ENCODE measurements at places on chromosomes 6 and 20. TPM values are rescaled to one million over a fixed set of nuclear protein-coding genes. Genes with fewer than 3 reads are reported as not detected.

DNA sequence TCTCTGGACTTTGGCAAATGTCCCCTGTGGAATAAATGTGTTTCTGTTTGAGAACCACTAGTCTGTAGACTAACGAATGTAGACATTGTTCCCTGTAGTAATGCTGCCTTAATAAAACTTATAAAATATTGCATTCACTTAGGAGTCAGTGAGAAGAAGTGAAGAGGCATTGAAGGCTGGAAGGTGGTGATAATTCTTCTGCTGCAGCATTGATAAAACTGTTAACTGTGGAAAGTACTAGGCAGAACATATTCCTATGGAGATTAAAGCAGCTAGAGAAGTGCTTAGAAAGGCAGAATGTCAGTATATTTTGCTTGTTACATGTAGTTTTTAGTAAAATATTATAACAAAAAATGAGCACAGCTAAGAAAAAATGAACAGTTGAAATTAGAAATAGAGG lies 4.8 kb downstream of the PGK2 start:
- H3K4me3 ChIP-seq: no peak overlapping the region
- H3K36me3 ChIP-seq: no peaks in the 10 kb centered on the region
- DNase-seq: no peak
- no peaks in the 10 kb centered on the region for H3K27me3 ChIP-seq

DNA sequence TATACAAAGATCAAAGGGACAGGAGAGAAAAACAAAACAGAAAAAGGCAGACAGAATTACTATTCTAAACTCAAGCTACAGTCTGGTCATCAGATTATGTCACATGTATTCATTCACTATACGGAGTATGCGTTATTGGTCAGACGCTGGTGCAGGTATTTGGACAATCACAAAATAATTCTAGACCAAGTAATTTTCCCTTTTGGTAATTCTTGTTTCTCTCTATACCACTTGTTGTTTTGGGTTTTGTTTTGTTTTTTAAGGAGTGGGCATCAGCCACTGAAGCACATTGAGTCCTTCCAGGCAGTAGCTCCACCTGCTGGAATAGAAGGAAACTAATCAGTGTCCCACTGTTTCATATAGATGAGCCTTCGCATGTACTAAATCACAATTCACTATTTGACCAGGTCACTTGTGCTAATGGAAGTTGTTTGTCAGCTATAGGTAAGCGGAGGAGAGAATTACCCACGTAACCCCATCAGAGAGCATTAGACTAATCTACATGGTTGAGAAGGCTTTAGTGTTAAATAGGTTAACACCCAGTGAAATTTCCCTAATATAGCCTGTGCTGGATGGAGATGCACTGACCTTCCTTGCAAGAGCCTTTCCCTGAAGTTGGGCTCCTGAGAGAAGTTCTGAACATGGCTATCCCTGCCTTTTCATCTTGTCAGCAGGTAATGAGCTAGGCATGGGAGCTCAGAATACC lies 77.9 kb downstream of the TNFAIP3 start:
- H3K4me1 ChIP-seq: peaks cover 12% of the 10 kb centered on the region
- DNase-seq: no peak
- H3K4me3 ChIP-seq: no peak overlapping the region
- no peaks in the 10 kb centered on the region for H3K36me3 ChIP-seq
- H3K27ac ChIP-seq: no peak overlapping the region

GRCh38 chr6:21082091-21082490 lies 511.5 kb upstream of the SOX4 start:
- H3K27me3 ChIP-seq: no peaks in the 10 kb centered on the region
- no peaks in the 10 kb centered on the region for H3K36me3 ChIP-seq
- no peak for DNase-seq
- no peak overlapping the region for H3K4me3 ChIP-seq
- H3K27ac ChIP-seq: no peak overlapping the region

- H3K4me1 ChIP-seq: peaks cover 55% of the 10 kb centered on the region
- no peaks in the 10 kb centered on the region for H3K27me3 ChIP-seq
- H3K36me3 ChIP-seq: no peaks in the 10 kb centered on the region
- peak overlapping the region; percentile 74 for H3K27ac ChIP-seq
Observed at GRCh38 chr20:50399555-50399916, 110.6 kb upstream of the PTPN1 start.

DNA sequence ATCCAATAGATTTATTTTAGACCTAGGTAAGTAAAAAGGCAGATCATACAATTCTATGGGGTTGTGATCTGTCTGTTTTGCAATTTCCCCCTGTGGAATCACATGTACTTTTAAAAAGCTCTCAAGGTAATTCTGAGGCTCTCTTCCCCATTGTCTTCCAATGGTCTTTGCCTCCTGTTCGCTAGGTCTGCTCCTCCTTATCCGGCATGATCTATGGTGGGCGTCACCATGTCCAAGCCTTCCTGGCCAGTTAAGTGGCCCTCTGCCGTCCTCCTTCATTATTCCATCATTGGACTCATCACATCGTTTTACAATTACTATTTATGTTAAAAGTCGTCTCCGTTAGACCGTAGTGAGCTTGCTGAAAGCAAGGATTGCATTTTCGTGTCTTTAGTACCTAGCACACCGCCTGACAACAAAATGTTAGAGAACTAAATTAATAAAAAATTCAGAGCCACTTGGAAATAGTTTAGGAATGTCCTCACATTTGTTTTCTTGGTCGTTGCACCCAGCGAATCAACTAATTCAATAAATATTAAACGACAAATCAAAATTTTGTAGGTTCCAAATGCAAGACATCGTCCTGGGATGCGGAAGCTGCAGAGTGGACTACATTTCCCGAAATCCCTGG lies 2.2 kb upstream of the STXBP5 start:
- H3K27me3 ChIP-seq: no peaks in the 10 kb centered on the region
- H3K4me1 ChIP-seq: peaks cover 19% of the 10 kb centered on the region
- no peaks in the 10 kb centered on the region for H3K36me3 ChIP-seq
- H3K27ac ChIP-seq: peak overlapping the region; percentile 98
- no peak for DNase-seq

DNA sequence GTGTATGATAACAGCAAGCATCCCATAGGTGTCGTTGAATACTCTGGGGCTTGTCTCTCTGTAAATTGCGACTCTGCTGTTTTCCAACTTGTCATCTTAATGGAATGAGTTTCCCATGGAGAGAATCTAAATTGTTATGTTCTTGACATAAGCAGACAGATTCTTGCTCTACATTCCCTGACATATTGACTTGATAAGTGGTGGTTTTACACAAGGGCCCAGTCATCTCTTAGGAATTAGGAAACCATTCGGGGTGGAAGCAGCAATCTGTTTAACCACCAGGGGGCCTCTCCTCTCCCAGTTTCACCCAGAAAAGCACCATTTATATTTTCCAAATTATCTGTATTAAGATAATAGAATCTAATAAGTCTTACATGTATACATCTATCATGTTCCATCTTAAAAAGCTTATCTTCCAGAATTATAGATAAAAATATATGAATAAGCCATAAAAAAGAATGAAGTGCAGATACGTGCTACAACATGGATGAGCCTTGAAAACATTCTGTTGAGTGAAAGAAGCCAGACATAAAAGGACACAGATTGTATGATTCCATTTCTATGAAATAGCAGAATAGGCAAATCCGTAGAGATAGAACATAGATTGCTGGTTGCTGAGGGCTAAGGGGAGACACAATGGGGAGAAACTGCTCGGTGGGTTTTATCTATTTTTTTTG lies 23.1 kb upstream of the MROH8 start:
- no peaks in the 10 kb centered on the region for H3K27me3 ChIP-seq
- H3K4me1 ChIP-seq: peaks cover 10% of the 10 kb centered on the region
- peak overlapping the region; percentile 64 for H3K27ac ChIP-seq
- no peak overlapping the region for H3K4me3 ChIP-seq
- no peak for DNase-seq
- peaks cover 76% of the 10 kb centered on the region for H3K36me3 ChIP-seq

GRCh38 chr6:36984581-36985416 lies 1.2 kb downstream of the MTCH1 start:
- peaks cover 63% of the 10 kb centered on the region for H3K4me1 ChIP-seq
- H3K27me3 ChIP-seq: no peaks in the 10 kb centered on the region
- no peaks in the 10 kb centered on the region for H3K36me3 ChIP-seq
- H3K4me3 ChIP-seq: peak overlapping the region; percentile 100
- peak overlapping the region; percentile 98 for H3K27ac ChIP-seq
- peak; percentile 86 for DNase-seq

DNA sequence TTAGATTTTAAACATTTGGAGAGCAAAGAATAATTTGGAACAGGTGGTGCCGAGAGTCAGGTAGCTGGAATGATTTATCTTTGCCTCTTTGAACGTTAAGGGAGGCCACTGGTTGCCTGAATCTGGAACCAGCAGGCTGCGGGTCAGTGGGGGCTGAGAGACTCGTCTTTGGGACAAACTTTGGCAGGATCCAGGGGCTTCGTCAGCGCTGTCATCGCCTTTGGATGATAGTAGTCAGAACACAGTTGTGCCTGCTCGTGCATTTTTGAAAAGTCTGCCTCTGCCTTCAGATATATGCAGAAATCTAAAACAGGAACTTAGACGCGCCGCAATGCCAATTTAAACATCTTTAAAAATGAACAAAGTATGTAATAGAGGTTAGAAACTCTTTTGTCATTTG lies 5.0 kb downstream of the EYA2 start:
- no peak for DNase-seq
- peaks cover 15% of the 10 kb centered on the region for H3K27me3 ChIP-seq
- H3K36me3 ChIP-seq: no peaks in the 10 kb centered on the region
- no peak overlapping the region for H3K27ac ChIP-seq

- no peak overlapping the region for H3K4me3 ChIP-seq
- no peaks in the 10 kb centered on the region for H3K36me3 ChIP-seq
- H3K27me3 ChIP-seq: no peaks in the 10 kb centered on the region
- DNase-seq: no peak
- H3K27ac ChIP-seq: no peak overlapping the region
Observed at GRCh38 chr6:168214586-168215104, 104.9 kb downstream of the DACT2 start.

- H3K27me3 ChIP-seq: no peaks in the 10 kb centered on the region
- H3K4me1 ChIP-seq: peaks cover 10% of the 10 kb centered on the region
- no peaks in the 10 kb centered on the region for H3K36me3 ChIP-seq
- no peak overlapping the region for H3K27ac ChIP-seq
Observed at GRCh38 chr6:3380344-3381232, 76.3 kb downstream of the SLC22A23 start.

DNA sequence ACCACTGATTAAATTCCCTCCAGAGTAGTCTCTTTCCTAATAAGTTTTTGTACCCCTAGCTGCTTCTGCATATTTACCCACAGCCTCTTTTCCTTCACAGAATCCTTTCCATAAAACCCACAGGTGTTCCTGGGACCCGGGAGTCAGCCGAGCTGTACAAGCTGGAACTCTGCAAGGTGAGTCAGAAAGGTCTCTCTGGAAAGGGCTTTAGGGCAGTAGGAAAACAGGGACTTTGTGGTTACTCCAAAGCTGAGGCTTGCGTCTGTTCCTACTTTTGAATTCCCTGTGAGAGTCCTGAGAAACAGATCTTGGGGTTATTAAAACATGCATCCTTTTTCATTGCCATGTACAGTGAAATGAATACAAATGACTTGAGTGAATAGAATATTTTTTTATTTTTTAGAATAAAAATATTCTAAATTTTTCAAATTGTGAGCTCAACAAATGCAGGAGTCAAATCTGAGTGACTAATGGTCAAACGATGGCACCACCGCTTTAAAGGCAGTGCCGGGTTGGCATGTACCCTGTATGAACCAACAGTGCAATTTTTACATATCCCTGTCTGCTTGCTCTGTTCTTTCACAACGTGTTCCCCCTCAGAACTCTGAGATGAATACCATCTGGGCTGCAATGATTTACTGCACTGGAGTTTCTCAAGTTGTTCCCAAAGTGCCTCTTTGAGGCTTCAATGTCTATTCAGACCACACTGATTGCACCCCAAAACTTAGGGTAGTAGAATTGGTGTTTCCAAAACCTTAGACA lies 78.4 kb downstream of the GFRAL start:
- DNase-seq: no peak
- no peaks in the 10 kb centered on the region for H3K36me3 ChIP-seq
- H3K4me3 ChIP-seq: no peak overlapping the region
- H3K27me3 ChIP-seq: no peaks in the 10 kb centered on the region
- no peaks in the 10 kb centered on the region for H3K4me1 ChIP-seq

GRCh38 chr20:46283426-46284039 lies 24.8 kb downstream of the CDH22 start:
- no peaks in the 10 kb centered on the region for H3K36me3 ChIP-seq
- no peaks in the 10 kb centered on the region for H3K4me1 ChIP-seq
- no peak for DNase-seq

GRCh38 chr6:138689849-138690248 lies 83.7 kb upstream of the CCDC28A start:
- no peak for DNase-seq
- H3K4me1 ChIP-seq: peaks cover 4% of the 10 kb centered on the region
- no peak overlapping the region for H3K27ac ChIP-seq
- H3K4me3 ChIP-seq: no peak overlapping the region
- no peaks in the 10 kb centered on the region for H3K36me3 ChIP-seq
- no peaks in the 10 kb centered on the region for H3K27me3 ChIP-seq

- peak overlapping the region; percentile 43 for H3K27ac ChIP-seq
- H3K4me3 ChIP-seq: no peak overlapping the region
- H3K4me1 ChIP-seq: peaks cover 51% of the 10 kb centered on the region
- no peaks in the 10 kb centered on the region for H3K36me3 ChIP-seq
- H3K27me3 ChIP-seq: no peaks in the 10 kb centered on the region
Observed at GRCh38 chr20:50027611-50028105, 44.9 kb downstream of the SNAI1 start.

- DNase-seq: no peak
- no peak overlapping the region for H3K27ac ChIP-seq
- no peak overlapping the region for H3K4me3 ChIP-seq
- H3K4me1 ChIP-seq: no peaks in the 10 kb centered on the region
- no peaks in the 10 kb centered on the region for H3K36me3 ChIP-seq
Observed at GRCh38 chr6:123589973-123590372, 46.8 kb downstream of the TRDN start.

DNA sequence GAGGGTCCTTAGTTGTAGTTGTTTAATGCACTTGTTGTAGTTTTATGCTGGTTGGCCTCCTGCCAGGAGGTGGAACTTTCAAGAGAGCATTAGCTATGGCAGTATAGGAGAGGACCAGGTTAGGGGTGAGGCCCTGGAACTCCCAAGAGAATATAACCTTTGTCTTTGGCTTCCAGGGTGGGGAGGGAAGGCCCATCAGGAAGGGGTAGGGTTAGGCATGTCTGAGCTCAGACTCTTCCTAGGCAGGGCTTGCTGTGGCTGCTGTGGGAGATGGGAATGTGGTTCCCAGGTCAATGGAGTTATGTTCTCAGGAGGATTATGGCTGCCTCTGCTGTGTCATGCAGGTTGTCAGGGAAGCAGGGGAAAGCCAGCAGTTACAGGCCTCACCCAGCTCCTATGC lies 20.0 kb upstream of the GABRR1 start:
- no peak overlapping the region for H3K4me3 ChIP-seq
- H3K27ac ChIP-seq: no peak overlapping the region
- no peak for DNase-seq
- no peaks in the 10 kb centered on the region for H3K27me3 ChIP-seq
- no peaks in the 10 kb centered on the region for H3K36me3 ChIP-seq

The SHLD1 gene
- total RNA-seq: 3.6 TPM

The NOTCH4 gene
- total RNA-seq: 5.4 TPM

The SS18L1 gene
- total RNA-seq: 7.2 TPM

The GLP1R gene
- total RNA-seq: not detected

The CALHM6 gene
- 8.6 TPM for total RNA-seq

The B3GAT2 gene
- not detected for total RNA-seq

The DNAH8 gene
- not detected for total RNA-seq

The BTN1A1 gene
- not detected for total RNA-seq

The TFAP2D gene
- total RNA-seq: not detected

The CD93 gene
- 14.6 TPM for total RNA-seq

The PI3 gene
- not detected for total RNA-seq

The RHAG gene
- total RNA-seq: 0.83 TPM

Data from sigmoid colon (tissue), 7 donors.